Stimulated activated naive CD4-positive, alpha-beta T cell treated with Interleukin-2 at 50 U/mL for 16 hours (primary cell): ENCODE measurements at places on chromosomes 7 and 10.

- DNase-seq: no peak
These were observed 43.0 kb downstream of the CXCL12 start for GRCh38 chr10:44341886-44342285.

DNA sequence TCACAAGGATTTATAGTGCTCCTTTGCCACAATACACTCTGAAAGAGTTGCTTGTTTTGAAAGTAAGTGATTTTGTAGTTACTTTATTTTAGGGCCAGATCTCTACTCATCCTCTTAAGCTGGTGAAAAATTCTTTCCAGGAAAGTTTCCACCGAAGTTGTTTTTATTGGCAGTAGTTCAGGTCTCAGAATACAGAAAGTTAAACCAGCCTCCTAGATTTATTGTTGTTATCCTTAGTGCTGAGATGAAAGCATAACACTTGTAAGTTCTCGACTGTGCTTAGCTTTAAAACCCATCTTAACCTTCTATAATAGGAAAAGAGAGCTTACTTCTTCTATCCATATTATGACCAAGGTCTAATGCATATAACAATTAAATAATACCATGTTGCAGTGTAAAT is 5.5 kb downstream of the AP3M1 start:
- no peak for DNase-seq

GRCh38 chr7:20236790-20237189 is 19.6 kb upstream of the MACC1 start:
- DNase-seq: no peak

- no peak for DNase-seq
These were observed 15.7 kb upstream of the ERLIN1 start for GRCh38 chr10:100201549-100201948.
